ENCODE measurements at places on chromosomes 6 and 20. TPM values are rescaled to one million over a fixed set of nuclear protein-coding genes. Genes with fewer than 3 reads are reported as not detected.

The KCNK15 gene
- 0.10 TPM for polyA plus RNA-seq

DNA sequence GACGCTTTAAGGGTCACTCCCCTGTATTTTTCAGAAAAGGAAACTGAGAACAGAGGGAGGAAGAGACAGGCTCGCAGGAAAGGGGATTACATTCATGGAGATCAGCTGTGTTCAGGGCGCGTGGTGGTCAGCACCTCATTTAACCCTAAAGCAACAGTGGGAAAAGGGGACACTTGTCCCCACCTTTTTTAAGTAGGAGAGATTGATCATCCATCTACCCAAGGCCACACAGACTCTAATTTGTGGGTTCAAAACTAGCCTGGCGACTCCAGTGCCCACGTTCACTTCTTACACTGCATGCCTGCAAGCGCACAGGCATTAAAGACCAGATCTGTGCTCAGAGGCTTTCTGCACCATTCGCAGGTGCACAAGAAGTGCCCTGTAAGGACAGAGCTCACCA is 167.9 kb upstream of the SNX9 start:
- H3K4me1 ChIP-seq = peaks cover 4% of the 10 kb centered on the region
- DNase-seq = no peak
- H3K36me3 ChIP-seq = no peaks in the 10 kb centered on the region
- no peak overlapping the region for H3K27ac ChIP-seq
- H3K27me3 ChIP-seq = no peaks in the 10 kb centered on the region
- no peak overlapping the region for H3K4me3 ChIP-seq

DNA sequence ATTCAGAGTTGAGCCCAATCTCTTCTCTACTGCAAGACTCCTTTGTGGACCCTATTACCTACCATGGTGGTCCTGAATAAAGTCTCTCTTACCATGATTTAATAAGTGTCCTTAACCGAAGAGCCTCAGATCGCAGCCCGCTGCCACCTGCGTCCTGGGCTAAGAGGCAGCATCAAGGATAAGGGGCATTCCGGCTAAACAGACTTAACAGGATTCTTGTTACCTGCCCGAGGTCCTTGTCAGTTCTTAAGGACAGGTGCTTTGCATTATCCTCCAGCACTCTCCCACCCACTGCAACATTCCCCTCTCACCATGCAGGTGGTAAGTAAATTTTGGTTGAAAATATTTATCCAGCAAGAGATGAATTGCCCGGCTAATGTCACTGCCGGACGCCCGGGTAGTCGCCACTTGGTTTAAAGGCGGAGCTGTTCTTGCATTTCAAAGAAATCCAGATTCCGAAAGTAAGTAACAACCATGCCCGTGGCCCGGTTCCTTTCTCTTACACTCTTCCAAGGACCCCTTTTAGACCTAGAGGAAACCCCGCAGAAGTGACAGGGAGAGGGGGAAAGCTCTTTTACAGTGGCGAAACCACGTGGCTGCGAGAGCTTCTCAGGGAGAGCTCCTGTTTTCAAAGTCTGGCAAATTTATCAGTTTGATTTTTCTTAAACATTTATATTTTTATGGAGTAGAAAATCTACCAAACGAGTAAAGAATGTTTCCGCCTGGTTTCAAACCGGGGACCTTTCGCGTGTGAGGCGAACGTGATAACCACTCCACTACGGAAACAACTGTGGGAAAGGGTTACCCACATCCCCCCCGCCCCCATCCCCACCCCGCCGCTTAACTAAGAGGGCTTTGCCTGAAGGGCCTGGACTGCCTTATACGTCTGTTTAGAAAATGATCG is 41.9 kb upstream of the PRSS16 start:
- H3K4me3 ChIP-seq = peak overlapping the region; percentile 27
- peaks cover 37% of the 10 kb centered on the region for H3K27me3 ChIP-seq
- peak; percentile 25 for DNase-seq
- H3K4me1 ChIP-seq = no peaks in the 10 kb centered on the region
- H3K27ac ChIP-seq = no peak overlapping the region
- H3K36me3 ChIP-seq = no peaks in the 10 kb centered on the region

- no peaks in the 10 kb centered on the region for H3K27me3 ChIP-seq
- H3K27ac ChIP-seq = no peak overlapping the region
- peaks cover 4% of the 10 kb centered on the region for H3K36me3 ChIP-seq
Observed at GRCh38 chr20:13494019-13494418, 144.7 kb downstream of the TASP1 start.

The GPR63 gene
- 0.73 TPM for polyA plus RNA-seq

The RAB44 gene
- 0.12 TPM for polyA plus RNA-seq

The SRMS gene
- not detected for polyA plus RNA-seq

The FIG4 gene
- 8.4 TPM for polyA plus RNA-seq

The CST7 gene
- polyA plus RNA-seq = 0.08 TPM

- H3K4me1 ChIP-seq = no peaks in the 10 kb centered on the region
- no peak overlapping the region for H3K27ac ChIP-seq
- no peaks in the 10 kb centered on the region for H3K36me3 ChIP-seq
- no peaks in the 10 kb centered on the region for H3K27me3 ChIP-seq
- no peak for DNase-seq
Observed at GRCh38 chr6:47490676-47491075, 13.1 kb downstream of the CD2AP start.

DNA sequence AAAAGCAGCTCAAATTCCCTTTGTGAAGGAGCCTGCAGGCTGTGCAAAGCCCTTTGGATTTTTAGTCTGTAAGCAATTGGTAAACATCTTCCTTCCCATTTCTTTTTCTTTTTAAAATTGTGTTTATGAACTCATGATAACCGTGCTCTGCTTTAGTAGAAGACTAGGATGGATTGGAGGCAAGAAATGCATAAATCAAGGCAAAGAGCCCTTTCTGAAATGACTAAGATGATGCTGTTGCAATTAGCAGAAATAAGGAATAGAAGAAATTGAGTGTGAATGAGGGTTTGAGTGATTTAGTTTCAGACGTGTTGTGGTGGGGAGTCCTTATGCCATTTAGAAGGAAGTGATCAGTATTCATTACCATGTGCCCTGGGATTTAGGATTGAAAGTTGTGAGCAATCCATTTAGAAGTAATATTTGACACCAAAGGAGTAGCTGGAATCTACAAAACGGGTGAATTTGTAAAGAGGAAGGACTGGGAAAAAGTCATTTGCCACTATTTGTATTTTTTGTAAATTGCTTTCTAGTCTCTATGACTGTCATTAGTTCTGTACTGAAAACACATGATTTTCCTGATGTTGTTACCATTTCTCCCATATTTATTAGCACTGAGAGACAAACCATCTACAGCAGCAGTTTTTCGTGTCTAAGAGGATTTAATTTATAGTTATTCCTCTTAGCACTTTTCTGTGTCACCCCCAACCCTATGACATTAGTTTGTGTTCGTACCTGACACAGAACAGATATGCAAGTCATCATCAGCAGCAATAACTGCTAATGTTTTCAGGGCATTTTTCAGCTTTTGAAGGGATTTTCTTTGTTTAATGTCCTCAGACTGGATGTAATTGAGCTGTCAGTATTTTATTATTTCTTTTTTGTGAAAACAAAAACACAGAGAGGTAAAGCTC is 265.0 kb downstream of the UTRN start:
- H3K27me3 ChIP-seq = no peaks in the 10 kb centered on the region
- H3K4me1 ChIP-seq = no peaks in the 10 kb centered on the region

The RRAGD gene
- polyA plus RNA-seq = 0.05 TPM

The ANGPT4 gene
- not detected for polyA plus RNA-seq

The GRM4 gene
- not detected for polyA plus RNA-seq

DNA sequence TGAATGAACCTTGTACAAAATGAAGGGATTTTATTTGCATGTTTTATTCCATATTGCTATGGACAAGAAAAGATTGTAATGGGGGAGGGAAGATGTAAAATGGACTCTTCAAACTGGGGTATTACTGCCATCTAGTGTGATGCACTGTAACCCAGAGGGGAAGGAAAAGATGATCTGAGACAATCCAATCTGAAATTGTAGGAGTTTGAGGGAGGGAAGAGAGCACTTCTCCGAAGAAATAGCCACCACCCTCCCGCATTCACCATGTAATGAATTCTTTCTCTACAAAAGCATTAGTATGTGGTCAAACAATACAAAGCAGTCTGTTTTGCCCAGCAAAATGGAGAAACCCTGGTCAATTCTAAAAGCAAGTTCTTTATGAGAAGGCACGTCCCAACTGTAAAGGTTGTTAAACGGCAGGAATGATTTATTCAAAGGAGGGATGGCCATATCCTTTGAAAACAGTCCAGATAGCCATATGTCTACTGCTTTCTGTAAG is 679.5 kb upstream of the NRSN1 start:
- H3K4me1 ChIP-seq = peaks cover 37% of the 10 kb centered on the region
- no peaks in the 10 kb centered on the region for H3K36me3 ChIP-seq
- peak overlapping the region; percentile 98 for H3K27ac ChIP-seq
- H3K4me3 ChIP-seq = no peak overlapping the region
- DNase-seq = peak; percentile 42

DNA sequence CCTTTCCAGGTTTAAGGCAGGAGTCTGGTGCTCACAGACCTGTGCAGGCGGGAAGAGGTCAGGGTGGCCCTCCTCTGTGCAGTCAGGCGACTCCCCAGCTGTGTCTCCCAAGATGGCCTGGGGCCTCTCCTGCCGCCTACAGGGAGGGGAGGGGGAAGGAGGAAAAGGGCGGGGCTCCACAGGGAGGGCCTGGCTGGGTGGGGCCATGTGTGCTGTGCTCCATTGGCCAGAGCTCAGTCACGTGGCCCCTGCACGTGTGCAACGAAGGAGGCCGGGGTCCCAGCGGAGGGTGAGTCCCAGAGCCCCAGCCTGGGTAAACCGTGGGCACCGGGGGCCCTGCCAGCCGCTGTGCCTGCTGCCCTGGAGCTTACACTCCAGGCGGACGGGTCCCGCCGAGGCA is 211.6 kb downstream of the ZDHHC14 start:
- no peak overlapping the region for H3K27ac ChIP-seq
- no peaks in the 10 kb centered on the region for H3K27me3 ChIP-seq
- no peaks in the 10 kb centered on the region for H3K4me1 ChIP-seq
- DNase-seq = no peak

The GJA10 gene
- not detected for polyA plus RNA-seq
